Activated CD4-positive, alpha-beta memory T cell treated with anti-CD3 and anti-CD28 coated beads, Interleukin-2, amount 10 ng/mL, durations not matched to agents 7 days and 5 days (primary cell): ENCODE measurements at places on chromosomes 5 and 9.

- no peak for DNase-seq
Measured at GRCh38 chr9:117671468-117671867, 32.7 kb upstream of the TLR4 start.

DNA sequence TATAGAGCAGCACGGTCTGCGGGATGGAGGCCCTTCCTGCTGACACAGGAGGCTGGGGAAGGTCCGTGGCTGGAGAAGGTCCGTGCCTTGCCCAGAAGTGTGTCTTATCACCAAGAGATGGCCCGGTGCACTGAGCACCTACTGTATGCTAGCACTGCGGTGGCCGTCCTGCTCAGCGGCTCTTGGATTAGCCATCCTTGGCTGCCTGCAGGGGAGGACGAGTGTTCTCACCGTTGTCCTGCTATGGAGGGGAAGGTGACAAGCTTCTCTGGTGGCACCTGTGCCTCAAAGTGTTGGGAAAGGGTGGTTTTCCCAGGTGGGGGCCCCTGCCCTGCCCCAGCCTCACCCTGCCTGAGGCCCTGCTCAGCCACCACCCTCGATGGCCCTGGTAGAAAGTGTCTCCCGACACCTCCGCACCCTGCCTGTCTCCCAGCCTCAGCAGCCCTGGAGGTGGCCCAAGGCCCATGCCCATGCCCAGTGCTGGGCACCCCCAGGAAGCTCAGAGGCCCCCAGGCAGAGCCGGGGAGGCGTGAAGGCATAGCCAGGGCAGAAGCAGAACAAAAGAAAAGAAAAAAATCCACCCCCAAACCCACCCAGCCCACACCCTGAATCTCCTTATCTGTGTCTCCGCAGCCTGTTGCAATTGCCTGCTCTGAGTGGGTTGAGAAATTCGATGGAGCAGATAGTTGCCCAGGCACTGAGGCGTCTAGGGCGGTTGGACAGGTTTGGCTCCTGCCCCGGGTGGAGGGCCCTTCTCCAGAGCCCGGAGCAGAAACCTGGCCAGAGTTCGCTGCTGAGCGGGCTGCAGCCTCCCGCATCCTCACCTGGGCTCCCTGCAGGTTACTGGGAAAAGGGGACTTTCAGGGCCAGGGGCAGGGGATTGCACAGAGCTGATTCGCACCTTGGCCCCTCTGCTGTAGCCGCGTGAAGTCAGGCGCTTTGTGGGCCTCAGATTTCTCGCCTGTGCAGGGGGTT is 30.5 kb downstream of the RXRA start:
- DNase-seq = no peak

GRCh38 chr5:116739571-116739970 is 164.9 kb upstream of the SEMA6A start:
- no peak for DNase-seq

DNA sequence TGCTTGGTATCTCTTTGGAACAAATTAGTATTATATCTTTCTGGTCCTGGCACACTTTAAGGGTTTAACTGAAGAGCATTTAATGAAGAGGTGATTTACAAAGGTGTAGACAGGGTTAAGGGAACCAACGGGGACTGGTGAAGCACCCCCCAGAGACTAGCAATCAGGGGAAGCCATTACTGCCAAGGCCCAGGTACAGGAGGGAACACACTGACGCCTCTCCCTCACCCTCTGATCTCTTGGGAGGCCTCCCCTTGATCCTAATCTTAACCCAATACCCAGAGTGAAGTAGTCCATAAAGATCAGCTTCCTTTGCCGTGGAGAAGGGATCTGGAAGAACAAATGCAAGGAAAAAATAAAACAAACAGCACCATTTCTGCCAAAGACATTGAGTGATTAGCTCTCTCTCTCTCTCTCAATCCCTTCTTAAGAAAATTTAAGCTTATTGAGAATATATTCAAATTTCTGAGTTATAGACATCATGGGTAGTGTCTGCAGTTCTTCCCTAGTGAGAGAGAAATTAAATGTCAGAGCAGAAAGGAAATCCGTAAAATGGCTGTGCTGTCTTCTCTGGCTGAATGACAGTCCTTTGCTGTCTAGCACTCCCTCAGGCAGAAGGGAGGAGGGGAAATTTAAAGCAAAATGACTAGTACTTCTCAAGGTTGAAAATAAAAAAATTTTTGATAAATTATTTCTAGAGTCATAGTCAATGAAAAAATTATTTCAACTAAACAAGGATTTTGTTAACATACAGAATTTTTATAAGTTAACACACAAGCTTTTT is 20.0 kb downstream of the F2R start:
- no peak for DNase-seq

DNA sequence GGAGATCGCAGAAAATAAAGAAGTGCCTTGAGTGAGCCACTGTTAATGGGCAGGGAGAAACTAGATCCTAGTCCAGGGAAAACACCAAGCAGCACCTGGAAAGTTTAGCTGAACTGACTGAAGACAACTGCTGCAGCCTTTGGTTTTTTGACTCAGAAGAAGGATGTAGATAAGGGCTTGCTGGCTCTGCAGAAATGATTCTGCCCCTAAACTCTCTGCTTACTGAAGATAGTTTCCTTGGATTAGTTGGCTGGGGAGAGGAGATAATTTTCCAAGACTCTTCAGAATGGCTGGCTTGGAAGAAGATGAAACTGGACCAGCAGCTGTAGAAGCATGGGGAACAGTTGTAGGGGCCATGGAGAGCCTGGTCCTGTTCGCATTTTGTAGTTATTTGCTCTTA is 471.8 kb downstream of the KDM4C start:
- no peak for DNase-seq

GRCh38 chr5:54514291-54514690 is 3.3 kb upstream of the SNX18 start:
- DNase-seq = no peak

DNA sequence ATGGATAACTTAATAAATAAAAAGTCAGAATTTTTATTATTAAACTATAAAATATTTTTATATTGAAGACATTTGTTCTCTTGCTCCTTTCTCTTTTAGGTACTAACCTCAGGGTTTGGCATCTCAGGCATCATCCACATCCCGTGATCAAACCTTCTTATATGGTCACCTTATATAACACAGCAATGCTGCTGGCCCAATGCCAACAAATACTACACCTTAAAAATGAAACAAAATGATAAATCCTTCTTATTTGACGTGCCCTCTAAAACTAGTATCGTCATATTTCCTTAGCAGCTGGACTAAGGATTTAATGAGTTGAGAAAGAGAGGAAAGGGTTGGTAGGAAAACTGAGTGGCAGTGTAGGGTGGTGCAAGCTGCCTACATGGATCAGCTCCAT is 56.6 kb downstream of the NDUFAF2 start:
- no peak for DNase-seq

DNA sequence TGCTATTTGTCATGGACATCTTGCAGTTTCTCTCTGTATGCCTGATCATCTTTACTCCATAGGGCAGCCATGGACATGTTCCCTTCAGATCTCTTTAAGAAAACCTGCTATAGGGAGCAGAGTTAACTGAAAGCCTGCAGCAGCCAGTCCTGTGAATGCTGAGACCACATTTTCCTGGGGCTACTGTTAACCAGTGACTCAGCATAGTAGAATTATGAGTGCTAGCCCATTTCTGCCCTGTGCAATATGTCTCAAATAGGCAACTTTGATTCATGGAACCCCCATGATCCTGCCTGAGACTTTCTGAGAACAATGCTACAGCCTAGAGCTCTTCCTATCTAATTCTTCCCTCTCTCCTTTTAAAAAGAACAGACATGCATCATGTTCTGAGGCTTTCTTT is 624.2 kb downstream of the CHSY3 start:
- DNase-seq = no peak

- no peak for DNase-seq
Measured at GRCh38 chr9:81002242-81002641, 687.1 kb downstream of the TLE1 start.

- DNase-seq = no peak
Measured at GRCh38 chr5:35016174-35017051, 31.3 kb downstream of the AGXT2 start.
